Activated naive CD8-positive, alpha-beta T cell treated with anti-CD3 and anti-CD28 coated beads for 36 hours (primary cell): ENCODE measurements at places on chromosomes 2 and 18. TPM values are rescaled to one million over a fixed set of nuclear protein-coding genes. Genes with fewer than 3 reads are reported as not detected.

GRCh38 chr18:35511833-35512232, 14.1 kb upstream of the INO80C start:
- no peak overlapping the region for H3K4me3 ChIP-seq
- H3K36me3 ChIP-seq: no peaks in the 10 kb centered on the region
- DNase-seq: no peak
- no peaks in the 10 kb centered on the region for H3K27me3 ChIP-seq
- no peak overlapping the region for H3K27ac ChIP-seq
- H3K4me1 ChIP-seq: peaks cover 5% of the 10 kb centered on the region

- H3K27me3 ChIP-seq: peaks cover 9% of the 10 kb centered on the region
- no peaks in the 10 kb centered on the region for H3K36me3 ChIP-seq
- no peaks in the 10 kb centered on the region for H3K4me1 ChIP-seq
- H3K4me3 ChIP-seq: no peak overlapping the region
- DNase-seq: no peak
These were observed 311.5 kb upstream of the MGAT5 start for GRCh38 chr2:133942398-133942797.

- H3K4me3 ChIP-seq: peak overlapping the region; percentile 40
- H3K4me1 ChIP-seq: peaks cover 3% of the 10 kb centered on the region
- no peaks in the 10 kb centered on the region for H3K36me3 ChIP-seq
- H3K27me3 ChIP-seq: peaks cover 39% of the 10 kb centered on the region
- DNase-seq: no peak
- H3K27ac ChIP-seq: no peak overlapping the region
These were observed 453 bp upstream of the GRB14 start for GRCh38 chr2:164621764-164622105.

- H3K27ac ChIP-seq: no peak overlapping the region
- H3K36me3 ChIP-seq: no peaks in the 10 kb centered on the region
- H3K27me3 ChIP-seq: no peaks in the 10 kb centered on the region
- DNase-seq: no peak
These were observed 65.1 kb downstream of the TIMM21 start for GRCh38 chr18:74213429-74213828.

The SOCS6 gene
- 2.1 TPM for total RNA-seq
